ENCODE measurements at places on chromosomes 7 and 10. TPM values are rescaled to one million over a fixed set of nuclear protein-coding genes. Genes with fewer than 3 reads are reported as not detected.

Gene CNPY1
- total RNA-seq: not detected

DNA sequence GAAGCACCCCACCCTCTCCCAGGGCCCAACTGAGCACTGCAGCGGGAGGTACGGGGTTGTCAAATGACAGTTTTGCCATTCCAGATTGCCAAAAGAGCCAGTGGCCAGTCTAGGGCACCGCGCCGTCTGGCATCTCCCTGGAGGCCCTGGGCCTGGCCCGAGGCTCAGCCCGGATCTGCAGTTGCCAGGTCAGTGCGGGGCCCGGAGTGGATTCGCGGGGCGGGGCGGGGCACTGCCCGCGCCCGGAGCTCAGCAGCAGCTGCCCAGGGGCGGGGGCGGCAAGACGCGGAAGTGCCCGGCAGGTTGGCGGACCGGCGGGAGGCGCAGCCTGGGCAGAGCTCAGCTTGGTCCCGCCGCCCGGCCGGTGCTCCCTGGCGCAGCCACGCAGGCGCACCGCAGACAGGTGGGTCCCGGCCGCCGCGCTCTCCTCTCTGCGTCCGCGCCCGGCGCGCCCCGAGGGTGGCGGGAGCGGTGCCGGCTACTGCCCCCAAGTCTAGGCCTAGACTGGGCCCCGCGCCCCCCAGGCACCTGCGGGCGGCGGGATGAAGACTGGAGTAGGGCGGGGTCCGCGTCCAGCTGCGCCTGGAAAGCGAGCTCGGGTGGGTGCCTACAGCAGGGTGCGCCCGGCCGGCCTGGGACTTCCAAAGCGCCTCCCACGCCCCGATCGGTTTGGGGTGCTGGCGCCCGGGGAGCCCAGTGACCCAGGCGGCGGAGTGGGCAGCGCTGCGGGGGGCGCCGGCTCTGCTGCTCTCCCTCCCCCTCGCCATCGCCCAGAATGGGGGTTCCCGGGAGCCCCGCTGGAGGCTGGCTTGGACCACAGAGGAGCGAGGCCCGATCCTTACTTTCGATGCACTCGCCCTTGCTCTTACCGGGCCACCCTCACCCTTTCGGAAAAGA, at the start of gene IRF5:
IRF5 (plus strand) TSS at position 281 of the 897 bp plus-strand sequence. CDS start 4,155 bp downstream, outside the sequence.
- DNase-seq: no peak

GRCh38 chr10:54758791-54759190, 42.2 kb downstream of the PCDH15 start:
- DNase-seq: no peak

- no peak for DNase-seq
Measured at GRCh38 chr7:2791390-2791789, 52.7 kb downstream of the GNA12 start.

- no peak for DNase-seq
Measured at GRCh38 chr7:28808796-28809533, 149.2 kb downstream of the TRIL start.

Gene IDI2
- not detected for total RNA-seq

- DNase-seq: no peak
Measured at GRCh38 chr7:102009628-102010027, 192.2 kb downstream of the CUX1 start.

- DNase-seq: peak; percentile 97
Measured at GRCh38 chr10:75401569-75402485, at the start of gene ZNF503. ZNF503 (minus strand) TSS chr10:75401764; CDS start chr10:75401419, 345 bp downstream.

GRCh38 chr7:74453322-74454011, at the start of gene GTF2IRD1:
GTF2IRD1 (plus strand) TSS chr7:74453906; CDS start chr7:74508081, 54,175 bp downstream.
- DNase-seq: peak; percentile 69
